H54 (cell line): ENCODE measurements at places on chromosomes 11 and 22.

DNA sequence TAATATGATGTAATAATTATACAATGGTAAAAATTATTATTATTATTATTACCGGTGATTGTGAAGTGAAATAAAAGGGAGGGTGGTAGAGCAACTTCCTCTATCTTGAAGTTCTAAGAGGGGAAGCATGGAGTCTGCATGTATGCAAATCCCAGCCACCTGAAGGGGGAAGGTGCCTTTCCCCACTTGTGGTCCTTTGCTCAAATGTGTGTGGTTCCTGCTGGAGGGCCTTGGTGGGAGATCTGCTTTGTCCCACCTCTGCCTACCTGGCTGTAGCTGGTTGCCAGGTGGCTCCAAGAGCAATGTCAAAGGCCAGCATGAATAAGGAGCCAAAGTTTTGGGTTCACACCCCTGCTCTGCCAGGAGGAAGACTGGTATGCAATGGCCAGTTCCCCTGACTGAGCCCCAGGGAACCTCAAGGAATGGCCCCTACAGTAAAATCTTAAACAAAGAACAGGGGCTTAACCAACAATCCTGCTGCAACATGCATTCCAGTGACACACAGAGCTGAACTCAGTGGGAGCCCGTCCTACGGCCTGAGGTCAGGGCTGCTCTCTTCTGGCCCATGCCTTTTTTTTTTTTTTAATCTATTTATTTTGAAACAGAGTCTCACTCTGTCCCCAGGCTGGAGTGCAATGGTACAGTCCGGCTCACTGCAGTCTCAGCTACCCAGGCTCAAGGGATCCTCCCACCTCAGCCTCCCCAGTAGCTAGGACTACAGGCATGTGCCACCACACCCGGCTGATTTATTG, 8.5 kb downstream of the TMEM132A start:
- DNase-seq: no peak

DNA sequence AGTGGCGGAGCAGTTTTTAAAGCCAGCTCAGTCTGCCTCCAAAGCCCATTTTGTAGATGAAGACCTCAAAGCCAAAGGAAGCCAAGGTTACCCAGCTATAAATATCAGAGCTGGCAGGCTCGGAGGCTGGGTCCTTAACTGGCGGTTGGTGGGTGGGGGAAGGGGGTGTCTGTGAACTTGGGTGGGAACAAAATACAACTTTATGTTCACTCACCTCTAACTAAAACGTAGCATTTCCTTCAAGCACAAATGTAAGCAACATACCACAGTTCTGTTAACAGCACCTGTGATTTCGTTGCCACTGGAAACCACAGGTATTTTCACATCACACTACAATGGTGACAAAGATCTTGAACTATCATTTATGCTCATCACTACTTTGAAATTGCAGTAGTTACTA, 99.7 kb upstream of the SYT13 start:
- DNase-seq: no peak

- DNase-seq: no peak
Observed at GRCh38 chr22:49186762-49187161, 640.9 kb downstream of the BRD1 start.

DNA sequence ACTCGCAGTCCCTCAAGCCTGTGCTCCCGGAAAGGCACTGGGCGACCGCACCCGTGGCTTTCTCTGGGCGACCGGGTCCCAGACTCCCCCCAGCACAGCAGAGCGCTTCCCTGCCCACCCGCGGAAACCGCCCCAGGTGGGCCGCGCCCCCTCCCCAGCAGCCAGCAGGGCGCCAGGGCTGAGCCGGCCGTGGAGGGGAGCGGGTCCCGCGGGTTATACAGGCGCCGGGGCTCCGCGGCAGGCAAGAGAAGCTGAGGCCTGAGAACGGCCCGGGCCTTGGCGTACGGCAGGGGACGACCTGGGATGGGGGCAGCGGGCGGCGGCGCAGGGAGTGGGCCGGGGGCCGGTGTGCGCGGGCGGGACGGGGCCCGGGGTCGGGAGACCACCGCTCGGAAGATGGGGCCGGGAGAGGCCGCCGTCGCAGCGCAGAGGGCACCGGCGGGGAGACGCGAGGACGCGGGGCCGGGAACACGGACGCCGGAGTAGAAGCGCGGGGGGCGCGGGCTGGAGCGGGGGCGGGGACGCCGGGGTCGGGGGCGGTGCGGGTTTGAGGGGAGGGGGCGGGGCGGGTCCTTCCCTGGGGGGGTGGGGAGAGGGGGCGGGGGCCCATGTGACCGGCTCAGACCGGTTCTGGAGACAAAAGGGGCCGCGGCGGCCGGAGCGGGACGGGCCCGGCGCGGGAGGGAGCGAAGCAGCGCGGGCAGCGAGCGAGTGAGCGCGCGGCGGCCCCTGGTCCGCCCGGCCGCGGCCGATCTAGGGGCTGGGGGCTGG, at the start of gene MDK:
Gene MDK (plus strand): TSS at position 622 of the 771 bp plus-strand sequence. CDS start 389 bp downstream, outside the sequence.
- DNase-seq: no peak
